ENCODE measurements at places on chromosomes 11 and 22.

DNA sequence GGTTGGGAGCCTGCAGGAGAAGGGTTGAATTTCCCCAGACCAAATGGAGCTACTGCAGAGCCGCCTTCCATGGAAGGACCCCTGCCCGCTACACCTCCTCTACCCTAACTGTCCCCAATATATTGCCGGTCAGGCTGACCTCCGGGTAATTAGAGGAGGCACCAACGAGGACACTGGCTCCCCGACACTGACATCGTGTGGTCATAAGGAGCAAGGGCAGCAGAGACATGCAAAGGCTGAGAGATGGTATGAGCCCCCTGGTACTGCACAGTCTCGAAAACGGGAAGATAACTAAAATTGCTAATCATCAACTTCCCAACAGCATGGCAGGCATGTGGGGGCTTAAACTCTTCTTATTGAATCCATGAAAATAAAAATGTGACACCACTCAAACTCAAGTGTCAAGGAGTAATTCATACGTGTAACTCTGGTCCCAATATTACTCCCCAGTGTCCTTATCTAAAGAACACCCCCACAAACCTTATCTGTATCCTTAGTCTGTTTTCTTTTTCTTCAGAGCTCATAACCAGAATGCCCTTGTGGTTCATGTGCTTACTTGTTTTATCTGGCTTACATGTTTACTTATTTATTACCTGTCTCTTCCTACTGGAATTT, 4.4 kb downstream of the CAVIN3 start:
- no peaks in the 10 kb centered on the region for H3K36me3 ChIP-seq
- H3K4me3 ChIP-seq, result no peak overlapping the region
- peaks cover 11% of the 10 kb centered on the region for H3K4me1 ChIP-seq
- peak; percentile 9 for DNase-seq
- no peak overlapping the region for H3K27ac ChIP-seq
- H3K27me3 ChIP-seq, result peaks cover 12% of the 10 kb centered on the region

GRCh38 chr11:1351278-1351937, 38.3 kb upstream of the BRSK2 start:
- no peak for DNase-seq
- H3K36me3 ChIP-seq, result no peaks in the 10 kb centered on the region
- no peaks in the 10 kb centered on the region for H3K27me3 ChIP-seq
- H3K4me3 ChIP-seq, result no peak overlapping the region

DNA sequence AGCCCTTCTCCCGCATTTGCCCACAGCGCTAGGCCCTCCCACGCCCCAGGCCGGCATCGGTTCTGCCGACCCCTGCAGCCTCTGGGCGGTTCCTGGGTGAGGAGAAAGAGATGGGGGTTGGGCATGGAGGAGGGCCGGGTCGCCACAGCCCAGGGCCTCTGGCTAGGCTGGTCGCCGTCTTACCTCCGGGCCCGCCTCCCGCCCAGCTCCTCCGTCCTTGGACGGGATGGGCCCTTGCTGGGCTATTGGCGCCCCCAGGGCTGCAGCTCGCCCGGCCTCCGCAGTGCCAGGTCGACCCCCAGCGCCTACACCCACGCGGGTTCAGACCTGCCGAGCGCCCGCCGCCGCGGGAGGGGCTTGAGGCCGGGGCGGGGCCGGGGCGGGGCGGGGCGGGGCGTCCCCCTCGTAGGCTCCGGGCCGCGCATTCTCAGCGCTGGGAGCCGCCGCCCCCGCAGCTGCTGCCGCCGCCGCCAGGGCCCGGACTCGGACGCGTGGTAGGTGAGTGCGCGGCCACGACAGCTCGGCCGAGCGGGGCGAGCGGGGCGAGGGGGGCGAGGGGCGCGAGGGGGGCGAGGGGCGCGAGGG, at the start of gene CD151:
Gene CD151, plus strand, starts transcription at position 424 of the 585 bp plus-strand sequence. CDS start 3,118 bp downstream, outside the sequence.
- peak within 1 kb of the TSS; percentile 43 for H3K4me3 ChIP-seq
- DNase-seq, result no peak
- peaks cover 51% of the 10 kb centered on the region for H3K4me1 ChIP-seq

DNA sequence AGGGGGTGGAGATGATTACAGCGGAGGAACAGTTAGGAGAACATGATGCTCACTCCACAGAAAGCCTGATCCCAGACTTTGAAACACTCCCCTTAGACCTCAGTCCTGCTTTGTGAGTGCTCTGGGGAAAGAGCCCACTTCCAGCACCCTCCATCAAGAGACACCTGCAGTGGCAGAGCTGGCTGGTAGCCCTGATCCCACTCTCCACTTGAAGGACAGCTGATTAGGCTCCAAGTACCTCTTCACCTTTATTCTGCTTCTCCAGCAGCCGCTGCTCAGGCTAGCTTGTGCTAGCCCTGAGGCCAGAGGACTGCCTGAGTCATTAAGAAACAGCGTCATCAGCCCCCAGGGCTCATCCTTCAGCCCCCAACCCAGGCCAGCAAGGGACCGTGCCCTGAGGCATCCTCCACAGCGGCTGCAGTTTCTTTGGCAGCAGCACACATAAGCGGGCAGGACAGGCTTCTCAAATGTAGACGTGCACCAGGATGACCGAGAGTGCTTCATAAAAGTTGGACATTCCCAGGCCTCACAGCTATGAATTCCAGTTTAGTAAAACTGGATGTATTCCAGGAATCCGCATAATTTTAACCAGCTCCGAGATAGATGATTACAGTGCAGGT, 146.0 kb upstream of the TBCEL start:
- no peak for DNase-seq
- H3K27me3 ChIP-seq, result no peaks in the 10 kb centered on the region
- H3K27ac ChIP-seq, result no peak overlapping the region
- no peaks in the 10 kb centered on the region for H3K36me3 ChIP-seq
- H3K4me3 ChIP-seq, result no peak overlapping the region

- peak; percentile 4 for DNase-seq
- H3K4me1 ChIP-seq, result peaks cover 30% of the 10 kb centered on the region
- H3K27ac ChIP-seq, result peak overlapping the region; percentile 13
- H3K4me3 ChIP-seq, result peak overlapping the region; percentile 50
- H3K27me3 ChIP-seq, result peaks cover 11% of the 10 kb centered on the region
Observed at GRCh38 chr11:72584939-72585597, 89.2 kb downstream of the PDE2A start.

DNA sequence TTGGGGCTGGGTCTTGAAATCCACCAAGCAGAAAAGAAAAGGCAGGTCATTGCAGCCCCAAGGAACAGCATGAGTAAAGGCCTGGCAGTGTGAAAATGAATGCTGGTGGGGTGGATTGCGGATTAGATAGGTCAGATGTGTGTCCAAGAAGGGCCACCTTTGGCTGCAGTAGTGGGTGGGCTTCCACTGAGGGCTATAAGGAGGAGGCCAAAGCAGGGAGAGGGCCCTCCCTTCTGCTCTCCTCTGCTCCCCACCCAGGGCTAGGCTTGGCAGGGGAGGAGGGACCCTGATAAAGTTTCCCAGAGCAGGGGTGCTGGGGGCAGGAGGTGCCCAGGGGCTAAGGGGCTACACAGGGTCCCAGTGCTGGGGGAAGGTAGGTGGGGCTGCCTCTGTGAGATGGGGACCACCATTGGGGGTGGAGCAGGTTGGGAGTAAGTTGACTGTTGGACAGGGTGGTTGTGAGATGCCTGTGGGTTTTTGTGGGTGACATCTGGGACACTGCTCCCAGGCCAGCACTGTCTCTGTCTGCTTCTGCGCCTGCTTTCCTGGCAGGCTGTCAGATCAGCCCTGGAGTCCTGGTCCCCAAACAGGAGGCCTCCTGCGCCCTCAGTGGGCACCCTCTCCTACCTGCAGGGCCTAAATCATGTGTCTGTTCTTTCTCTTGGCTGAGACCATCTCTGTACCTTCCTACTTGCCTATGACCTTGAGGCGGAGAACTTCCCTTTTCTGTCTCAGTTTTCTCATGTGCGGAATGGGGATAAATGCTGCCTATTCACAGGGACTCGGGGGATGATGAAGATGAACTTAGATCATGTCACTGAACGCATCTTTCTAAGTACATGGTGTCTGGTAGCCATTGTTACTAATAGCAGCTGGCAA, 1.9 kb downstream of the CAPN5 start:
- no peaks in the 10 kb centered on the region for H3K27me3 ChIP-seq
- H3K36me3 ChIP-seq, result no peaks in the 10 kb centered on the region
- H3K4me3 ChIP-seq, result no peak overlapping the region
- peaks cover 31% of the 10 kb centered on the region for H3K4me1 ChIP-seq
- H3K27ac ChIP-seq, result no peak overlapping the region

GRCh38 chr11:79198898-79199250, 242.0 kb downstream of the TENM4 start:
- DNase-seq, result no peak
- H3K4me3 ChIP-seq, result no peak overlapping the region
- no peaks in the 10 kb centered on the region for H3K36me3 ChIP-seq
- H3K27ac ChIP-seq, result no peak overlapping the region
- no peaks in the 10 kb centered on the region for H3K4me1 ChIP-seq
- no peaks in the 10 kb centered on the region for H3K27me3 ChIP-seq

DNA sequence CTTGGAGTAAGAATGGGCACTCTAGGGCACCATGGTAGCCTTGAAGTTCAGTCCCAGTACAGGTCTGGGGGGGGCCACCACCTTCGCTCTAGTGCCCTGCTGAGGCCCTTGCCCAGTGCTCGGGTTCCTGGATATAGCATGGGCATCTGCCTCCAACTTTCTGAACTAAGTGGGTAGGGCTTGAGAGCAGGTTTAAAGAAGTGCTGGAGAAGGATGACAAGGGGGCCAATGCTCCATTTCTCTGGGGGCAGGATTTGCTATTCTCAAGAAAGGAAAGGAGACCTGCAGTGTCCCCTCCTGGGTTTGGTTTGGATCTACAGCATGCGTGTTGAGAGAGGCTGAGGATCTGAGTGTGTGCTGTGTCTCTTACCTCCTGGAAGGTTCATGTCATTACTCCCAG, 82.2 kb upstream of the SUSD2 start:
- H3K36me3 ChIP-seq, result peaks cover 55% of the 10 kb centered on the region
- DNase-seq, result no peak
- H3K27me3 ChIP-seq, result no peaks in the 10 kb centered on the region
- no peaks in the 10 kb centered on the region for H3K4me1 ChIP-seq
- no peak overlapping the region for H3K4me3 ChIP-seq
- H3K27ac ChIP-seq, result no peak overlapping the region

DNA sequence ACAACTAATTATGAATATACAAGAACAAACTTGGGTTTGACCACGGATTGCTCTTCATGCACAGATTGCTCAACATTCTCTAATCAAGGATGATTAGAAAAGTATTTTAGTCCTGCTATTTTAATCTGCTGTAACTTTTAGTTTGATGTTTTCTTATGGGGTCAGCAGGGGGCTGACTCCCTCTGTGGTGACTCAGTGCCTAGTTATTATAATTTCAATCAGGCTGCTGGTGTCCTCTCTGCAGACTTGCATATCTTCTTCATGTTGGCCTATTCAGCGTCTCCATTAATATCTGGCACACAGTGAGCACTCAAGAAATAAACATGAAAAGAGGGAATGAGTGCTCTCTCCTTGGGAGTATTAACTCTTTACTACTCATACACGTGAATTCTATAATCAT, 223.8 kb upstream of the DDI1 start:
- H3K36me3 ChIP-seq, result no peaks in the 10 kb centered on the region
- H3K27me3 ChIP-seq, result no peaks in the 10 kb centered on the region
- H3K4me1 ChIP-seq, result no peaks in the 10 kb centered on the region
- no peak overlapping the region for H3K4me3 ChIP-seq
- DNase-seq, result no peak

DNA sequence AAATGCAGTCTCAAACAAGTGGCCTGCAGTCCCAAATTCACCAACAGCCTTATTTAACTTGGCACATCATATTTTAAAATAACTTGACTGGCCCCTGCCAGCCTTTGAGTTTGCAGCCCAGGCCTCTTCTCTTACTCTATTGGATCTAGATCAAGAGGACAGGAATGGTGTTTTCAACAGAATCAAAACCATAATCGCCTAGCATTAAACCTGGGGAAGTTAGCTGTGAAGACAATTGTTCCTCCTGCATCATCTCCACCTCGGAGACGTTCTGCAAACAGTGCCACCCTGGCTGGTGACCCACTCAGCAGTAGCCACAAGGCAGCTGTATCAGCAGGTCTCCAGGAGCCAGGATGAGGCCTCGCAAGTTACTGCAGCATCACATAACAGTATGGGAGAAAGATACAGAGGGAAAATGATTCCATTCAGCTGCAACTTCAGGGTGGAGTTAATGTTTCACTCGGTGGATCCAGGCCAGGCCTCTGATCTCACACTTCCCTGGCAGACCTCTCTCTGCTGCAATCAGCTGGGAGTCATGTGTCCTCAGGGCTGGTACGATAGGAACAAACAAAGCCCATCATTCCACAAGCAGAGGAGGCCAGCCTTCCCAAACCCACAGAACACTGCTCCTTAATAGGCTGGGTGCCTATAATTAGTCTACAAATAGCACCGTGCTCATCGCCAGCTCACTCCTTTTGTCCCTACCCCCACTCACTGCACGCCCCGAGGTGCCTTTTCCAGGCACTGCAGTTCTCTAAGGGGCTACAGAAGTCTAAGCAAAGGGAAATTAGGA, 18.6 kb upstream of the SCN2B start:
- H3K4me1 ChIP-seq, result peaks cover 14% of the 10 kb centered on the region
- DNase-seq, result no peak
- no peak overlapping the region for H3K4me3 ChIP-seq
- no peaks in the 10 kb centered on the region for H3K27me3 ChIP-seq
